NCI-H1436 treated with DMSO at 0.1 percent for 48 hours (cell line): ENCODE measurements at places on chromosomes 7 and 10.

DNA sequence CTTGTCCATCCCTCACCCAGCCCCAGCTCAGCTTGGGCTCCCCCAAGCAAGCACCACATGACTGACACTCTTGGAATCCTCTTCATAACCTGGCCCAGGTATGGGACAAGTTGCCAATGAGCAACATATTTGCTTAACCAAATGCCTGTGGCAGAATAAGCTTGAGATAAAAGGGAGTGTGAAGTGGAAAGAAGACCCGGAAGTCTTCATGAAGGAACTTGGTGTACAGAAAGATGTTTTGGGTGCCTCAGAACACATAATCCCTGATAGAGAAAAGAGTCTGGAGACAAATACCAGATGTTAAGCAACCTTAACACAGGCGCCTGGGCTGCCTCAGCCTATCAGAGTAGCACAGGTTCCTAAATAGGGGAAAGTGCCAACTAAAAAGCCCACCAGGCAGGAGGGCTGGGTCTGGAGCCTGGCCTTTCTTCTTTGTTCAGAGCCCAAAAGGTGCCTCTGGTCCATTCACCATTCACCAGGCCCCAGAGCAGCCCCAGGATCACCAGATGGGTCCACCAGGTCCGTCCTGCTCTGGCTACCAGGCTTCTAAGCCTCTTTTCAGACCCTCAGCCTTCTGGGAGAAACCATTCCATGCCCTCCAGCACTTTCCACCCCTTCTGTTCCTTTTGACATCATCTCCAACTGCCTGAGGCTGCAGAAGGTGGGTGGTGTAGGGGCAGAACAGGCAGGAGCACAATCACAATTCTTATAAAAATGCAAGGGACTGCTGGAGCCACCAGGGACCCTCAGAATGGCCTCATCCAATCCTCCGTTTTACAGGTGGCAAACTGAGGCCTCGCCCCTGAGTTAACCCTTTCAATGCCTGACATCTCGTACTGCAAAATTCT, 22.6 kb downstream of the KCNMA1 start:
- no peak for DNase-seq

- no peak for DNase-seq
These were observed 158.7 kb upstream of the LANCL2 start for GRCh38 chr7:55206235-55207029.

- no peak for DNase-seq
These were observed 66.1 kb downstream of the AMZ1 start for GRCh38 chr7:2754086-2754485.

GRCh38 chr10:132498562-132499366, 38.8 kb upstream of the INPP5A start:
- DNase-seq, result no peak

- no peak for DNase-seq
These were observed 149.2 kb upstream of the COL1A2 start for GRCh38 chr7:94245500-94245899.

DNA sequence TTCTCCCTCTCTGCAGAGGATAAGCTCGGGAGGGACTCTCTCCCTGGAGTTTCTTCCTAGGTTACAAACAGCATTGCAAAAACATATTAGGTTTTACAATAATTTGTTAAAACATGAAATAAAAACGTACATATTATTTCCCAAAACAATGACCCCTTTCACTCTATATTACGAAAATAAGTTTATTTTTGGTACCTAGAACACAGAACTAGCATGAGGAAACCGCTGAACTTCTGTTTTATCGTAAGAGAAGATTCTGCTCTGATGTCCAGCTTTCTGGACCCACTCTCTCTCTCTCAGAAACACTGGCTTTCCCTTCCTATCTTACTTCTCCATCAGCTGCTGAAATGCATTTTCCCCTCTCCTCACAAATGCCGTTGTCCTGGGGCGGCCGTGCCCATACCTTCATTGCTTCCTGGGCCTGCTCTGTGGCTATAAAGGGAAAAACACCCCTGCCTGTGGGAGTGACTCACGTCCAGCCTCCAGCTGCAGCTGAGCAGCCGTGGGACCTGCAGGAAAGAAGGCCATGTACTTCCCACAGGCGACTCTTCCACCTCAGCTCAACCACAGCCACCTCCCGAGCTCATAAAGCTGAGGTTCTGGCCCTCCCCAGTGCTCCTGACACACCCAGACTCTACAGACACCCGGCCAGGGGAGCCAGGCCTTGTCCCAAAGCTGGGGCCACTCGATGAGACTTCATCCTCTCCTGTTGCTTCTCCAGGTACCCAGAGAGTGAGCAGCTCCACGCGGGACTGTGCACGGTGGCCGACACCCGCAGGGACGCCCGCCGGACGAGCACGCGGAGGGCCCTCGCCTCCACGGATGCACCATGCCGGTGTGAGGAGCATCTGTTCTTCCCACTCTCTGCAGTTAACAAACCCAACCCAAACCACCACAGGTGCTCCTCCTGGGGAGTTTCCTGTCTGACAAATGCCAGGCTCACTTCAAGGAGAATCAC, 3.1 kb downstream of the GPER1 start:
- DNase-seq, result no peak

DNA sequence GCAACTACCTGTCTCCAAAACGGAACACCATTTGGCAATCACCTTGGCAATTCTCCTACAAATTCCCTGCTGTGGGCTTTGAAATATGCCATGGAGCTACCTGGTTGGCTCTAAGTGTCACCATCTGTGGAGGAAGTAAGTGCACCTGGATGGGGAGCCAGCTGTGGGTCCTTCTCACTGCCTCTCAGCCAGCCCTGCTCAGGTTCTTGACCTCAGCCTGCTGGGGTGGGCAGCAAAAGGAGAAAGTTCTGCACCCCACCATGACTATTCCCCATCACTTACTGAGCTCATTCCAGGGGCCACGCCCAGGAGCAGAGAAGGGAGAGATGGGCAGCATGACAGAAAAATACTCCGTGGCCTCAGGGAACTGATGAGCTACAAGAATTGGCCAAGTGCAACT, 158.7 kb downstream of the TNS3 start:
- DNase-seq, result no peak

- DNase-seq, result no peak
These were observed 9.6 kb upstream of the PDCD4 start for GRCh38 chr10:110861930-110862649.

- DNase-seq, result no peak
These were observed 27.9 kb downstream of the AHR start for GRCh38 chr7:17326378-17326777.

- DNase-seq, result no peak
These were observed 120.6 kb downstream of the SEM1 start for GRCh38 chr7:96589038-96589437.

- no peak for DNase-seq
These were observed 676 bp upstream of the HTR7 start for GRCh38 chr10:90858461-90858968.

DNA sequence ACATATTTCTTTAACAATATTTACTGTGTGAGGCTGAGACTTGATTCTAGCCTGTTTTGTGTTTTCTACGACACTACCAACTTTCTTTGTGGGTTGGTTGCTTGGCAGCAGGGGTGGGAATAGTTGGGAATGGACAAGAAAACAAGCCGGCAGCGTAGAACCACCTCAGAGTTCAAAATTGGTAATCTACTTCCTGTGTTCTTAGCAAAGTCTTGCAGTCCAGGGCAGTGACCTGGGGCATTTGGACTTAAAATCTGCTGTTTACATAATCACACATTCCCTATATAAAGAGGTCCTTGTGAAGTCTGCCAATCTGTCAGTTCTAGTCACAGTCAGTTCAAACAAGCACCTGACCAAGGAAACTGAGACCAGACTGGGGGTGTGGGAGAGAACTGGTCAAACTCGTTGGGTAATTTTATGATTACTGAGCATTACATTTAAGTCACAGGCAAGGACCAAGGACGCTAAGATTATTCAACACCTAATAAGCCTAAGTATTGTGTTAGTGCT, 167.9 kb downstream of the CPEB3 start:
- no peak for DNase-seq

GRCh38 chr7:38396852-38397251, 123.4 kb upstream of the TARP start:
- no peak for DNase-seq

DNA sequence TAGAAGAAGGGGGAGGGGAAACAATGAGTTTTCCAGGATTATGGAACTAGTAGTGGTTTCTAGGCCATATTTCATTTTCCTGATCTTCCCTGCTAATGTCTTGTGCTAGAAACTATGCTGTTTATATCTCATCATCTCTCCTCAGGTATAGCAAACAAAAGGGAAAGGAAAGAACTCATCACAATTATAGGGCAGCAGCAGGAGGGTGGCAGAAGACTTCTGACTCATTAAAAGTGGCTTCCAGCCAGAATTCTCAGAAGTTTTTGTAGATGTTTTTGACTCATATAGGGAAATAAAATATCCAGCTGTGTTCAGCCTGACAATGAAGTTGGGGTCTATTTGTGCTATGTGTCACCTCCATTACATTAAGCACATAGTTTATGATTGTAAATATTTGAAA, 6.5 kb downstream of the AHR start:
- no peak for DNase-seq

- DNase-seq, result no peak
These were observed 39.0 kb downstream of the TET1 start for GRCh38 chr10:68598978-68599770.

DNA sequence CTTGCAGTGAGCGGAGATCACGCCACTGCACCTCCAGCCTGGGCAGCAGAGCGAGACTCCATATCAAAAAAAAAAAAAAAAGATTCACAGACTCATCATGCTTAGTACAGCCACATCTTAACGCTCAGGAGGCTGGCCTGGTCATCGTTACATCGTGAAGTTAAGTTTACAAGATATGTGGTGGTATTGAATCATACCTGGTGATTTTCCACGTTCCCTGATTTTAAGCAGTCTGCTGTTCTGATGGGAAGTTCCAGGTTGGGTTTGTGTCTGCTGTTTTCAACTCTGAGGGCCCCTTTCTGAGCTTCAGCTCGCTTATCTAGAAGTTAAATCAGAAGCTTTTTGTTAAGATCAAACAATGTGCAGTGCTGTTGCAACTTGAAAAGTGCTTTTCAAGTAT, 6.9 kb downstream of the PPP2R2D start:
- DNase-seq, result no peak

DNA sequence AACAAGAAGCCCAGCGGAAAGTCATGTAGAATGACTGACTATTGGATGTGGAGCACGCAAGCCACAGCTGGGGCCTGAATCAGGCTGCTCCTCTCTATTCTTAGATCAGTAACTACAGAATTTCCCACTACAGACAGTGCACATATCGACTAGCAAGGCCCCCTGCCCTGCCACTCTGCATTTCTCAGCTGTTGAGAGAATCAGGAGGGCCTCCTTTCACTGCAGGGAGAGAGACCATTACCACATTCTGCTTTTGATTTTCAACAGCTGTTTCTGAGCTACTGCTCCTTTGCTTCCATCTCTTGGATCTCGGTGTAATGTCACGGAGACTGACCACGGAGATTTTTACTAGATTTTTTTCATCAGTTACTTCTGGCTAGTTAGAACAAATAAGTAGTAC, 73.8 kb downstream of the PON1 start:
- no peak for DNase-seq

DNA sequence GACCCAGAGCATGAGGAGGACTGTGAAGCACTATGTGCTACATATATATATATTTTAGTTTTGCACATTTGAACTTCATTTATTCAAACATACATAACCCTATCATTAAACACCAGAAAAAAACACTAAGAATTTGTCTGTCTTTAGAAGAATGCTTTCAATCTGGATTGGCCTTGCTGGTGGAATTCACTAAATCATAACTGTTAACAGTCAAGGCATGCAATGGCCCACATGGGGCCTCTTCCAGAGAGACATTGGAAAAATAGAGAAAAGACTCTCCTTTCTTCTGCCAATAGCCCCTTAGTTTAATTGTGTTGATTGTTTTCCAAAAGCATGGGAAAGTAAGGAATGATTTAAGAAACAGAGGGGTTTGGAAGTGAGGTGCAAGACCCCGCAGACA, 77.9 kb downstream of the MRPL32 start:
- DNase-seq, result no peak

- no peak for DNase-seq
These were observed 61.2 kb upstream of the NPVF start for GRCh38 chr7:25289518-25289917.

GRCh38 chr10:66927251-66927935, 1.6 kb downstream of the LRRTM3 start:
- DNase-seq, result no peak

GRCh38 chr10:97297556-97298222, 5.3 kb upstream of the ARHGAP19 start:
- no peak for DNase-seq

GRCh38 chr10:62380016-62380415, 5.8 kb downstream of the ZNF365 start:
- DNase-seq, result no peak

DNA sequence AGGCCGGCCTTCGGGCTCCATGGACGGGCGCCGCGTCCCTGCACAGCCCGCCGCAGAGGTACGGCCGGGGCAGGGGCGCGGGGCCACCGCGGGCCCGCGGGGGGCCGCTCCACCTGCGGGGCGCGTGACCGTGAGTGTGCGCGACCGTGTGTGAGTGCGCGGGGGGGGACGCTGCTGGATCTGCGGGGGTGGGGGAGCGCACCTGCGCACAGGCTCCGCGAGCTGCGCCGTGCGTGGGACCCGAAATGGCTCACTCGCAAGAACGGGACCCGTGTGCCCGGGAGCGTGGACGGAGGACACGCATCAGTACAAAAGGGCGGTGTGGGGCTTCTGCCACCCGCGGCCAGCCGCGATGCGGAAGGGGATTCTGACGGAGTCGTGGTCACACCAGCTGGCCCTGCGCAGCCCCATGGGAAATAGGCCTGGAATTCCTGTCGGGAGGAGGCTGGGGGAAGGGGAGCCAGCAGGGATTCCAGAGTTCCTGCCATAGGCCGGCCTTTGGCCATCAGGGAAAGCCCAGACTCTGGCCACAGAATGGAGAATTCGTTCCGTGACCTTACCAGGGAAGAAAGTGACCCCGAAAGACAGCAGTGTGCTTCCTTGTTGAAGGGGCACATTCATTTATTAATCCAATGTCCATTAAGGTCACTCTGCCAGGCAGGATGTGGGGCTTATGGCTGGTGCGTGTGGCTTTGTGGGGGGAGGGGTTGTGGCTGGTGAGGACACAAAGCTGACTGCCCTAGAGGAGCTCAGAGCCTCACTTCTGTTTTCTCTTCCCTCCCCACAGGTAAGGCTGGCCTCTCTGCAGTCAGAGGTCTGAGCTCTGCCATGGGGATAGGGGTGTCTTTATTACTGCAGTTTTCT, 494 bp downstream of the REPIN1 start:
- DNase-seq, result no peak

DNA sequence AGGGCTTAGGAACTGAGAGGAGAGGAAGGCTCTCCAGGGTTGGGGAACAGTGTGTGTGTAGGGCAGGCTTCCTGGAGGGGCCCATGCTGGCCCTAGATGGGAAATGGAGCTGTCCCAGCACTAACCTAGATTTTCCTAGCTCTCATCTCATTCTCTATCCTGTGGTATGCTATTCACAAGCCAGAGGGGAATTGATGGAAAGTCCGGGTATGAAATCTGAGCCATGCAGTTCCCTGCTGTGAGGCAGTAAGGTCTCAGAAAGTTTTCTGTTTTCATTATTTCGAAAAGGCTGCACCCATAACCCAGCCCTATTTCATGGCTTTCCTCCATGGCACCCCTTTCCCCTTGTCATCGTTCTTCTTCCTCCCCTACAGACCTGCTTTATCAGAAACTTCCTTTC, 220.3 kb downstream of the RPS24 start:
- no peak for DNase-seq

- DNase-seq, result no peak
These were observed 133.5 kb upstream of the CDK13 start for GRCh38 chr7:39816462-39817060.
